ENCODE measurements at places on chromosomes 7 and 10.
A peak's percentile ranks its signal among the peaks of the same experiment; 100 is the strongest.

DNA sequence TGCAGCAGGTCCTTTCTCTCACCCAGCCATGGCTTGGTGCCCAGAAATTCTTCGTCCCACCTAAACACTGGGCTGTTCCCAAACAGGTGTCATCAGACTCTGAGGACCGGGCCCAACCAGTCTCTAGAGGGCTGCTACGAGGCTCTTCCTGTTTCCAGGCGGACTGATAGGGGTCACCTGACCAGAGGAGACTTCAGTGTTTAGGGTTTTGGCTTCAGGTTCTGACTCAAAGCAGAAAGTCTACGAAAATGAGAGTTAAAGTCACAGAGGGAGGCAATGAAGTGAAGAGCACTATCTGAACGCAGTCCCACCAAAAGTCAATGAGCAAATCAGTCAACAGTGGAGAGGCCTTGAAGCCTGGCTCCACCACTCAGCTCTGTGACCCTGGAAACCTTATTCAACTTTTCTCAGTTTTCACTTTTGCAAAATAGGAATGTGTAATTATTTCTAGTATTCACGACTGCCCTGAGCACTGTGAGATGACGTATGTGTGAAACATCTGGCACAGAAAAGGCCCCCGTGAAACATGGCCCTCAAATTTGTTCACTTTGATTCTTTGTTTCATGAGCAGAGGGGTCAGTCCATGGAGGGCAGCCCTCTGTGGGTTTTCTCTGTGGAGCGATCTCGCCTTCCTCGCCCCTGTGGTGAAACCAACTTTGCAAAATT lies 189.9 kb upstream of the PDE1C start:
- no peak for DNase-seq

DNA sequence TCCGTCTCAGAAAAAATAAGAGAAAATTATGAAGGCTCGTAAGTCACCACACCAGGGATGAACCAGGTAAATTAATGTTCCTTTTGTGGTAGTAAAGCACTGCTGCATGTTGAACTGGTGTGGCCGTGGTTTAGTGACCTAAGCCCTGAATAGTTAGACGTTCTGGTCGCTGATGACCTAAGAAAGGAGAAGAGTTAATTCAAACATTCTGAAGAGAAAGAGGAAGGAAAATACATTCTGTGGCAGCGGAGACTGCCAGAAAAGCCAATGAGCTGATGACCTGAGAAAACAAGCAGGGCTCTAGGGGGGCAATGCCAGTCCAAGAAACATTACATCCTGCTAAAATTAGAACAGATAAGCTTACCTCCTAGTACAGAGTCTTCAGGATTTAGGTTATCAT lies 17.5 kb downstream of the DNAJC9 start:
- DNase-seq, result no peak

DNA sequence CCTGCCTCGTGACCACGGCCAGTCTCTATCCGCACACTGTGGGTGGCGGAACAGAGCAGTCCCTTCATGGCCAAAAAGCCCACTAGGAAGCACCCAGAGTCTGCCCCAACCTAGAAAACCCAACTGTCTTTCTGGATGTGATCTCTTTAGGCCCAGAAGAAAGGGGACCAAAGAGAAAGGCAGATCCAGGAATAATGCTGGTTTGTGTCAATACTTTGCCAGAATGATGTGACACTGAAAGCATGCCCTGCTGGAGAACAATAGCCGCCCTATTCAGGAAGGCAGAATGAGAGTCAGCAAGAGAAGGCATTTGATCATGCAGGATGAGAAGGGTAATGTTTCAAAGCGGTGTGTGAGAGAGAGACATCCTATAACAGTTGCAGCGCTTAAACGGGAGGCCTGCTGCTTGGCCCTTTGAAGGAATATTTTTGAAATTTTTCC lies 274.7 kb downstream of the USP6NL start:
- DNase-seq, result no peak

GRCh38 chr7:24457219-24457558 lies 116.1 kb upstream of the PALS2 start:
- DNase-seq, result no peak

DNA sequence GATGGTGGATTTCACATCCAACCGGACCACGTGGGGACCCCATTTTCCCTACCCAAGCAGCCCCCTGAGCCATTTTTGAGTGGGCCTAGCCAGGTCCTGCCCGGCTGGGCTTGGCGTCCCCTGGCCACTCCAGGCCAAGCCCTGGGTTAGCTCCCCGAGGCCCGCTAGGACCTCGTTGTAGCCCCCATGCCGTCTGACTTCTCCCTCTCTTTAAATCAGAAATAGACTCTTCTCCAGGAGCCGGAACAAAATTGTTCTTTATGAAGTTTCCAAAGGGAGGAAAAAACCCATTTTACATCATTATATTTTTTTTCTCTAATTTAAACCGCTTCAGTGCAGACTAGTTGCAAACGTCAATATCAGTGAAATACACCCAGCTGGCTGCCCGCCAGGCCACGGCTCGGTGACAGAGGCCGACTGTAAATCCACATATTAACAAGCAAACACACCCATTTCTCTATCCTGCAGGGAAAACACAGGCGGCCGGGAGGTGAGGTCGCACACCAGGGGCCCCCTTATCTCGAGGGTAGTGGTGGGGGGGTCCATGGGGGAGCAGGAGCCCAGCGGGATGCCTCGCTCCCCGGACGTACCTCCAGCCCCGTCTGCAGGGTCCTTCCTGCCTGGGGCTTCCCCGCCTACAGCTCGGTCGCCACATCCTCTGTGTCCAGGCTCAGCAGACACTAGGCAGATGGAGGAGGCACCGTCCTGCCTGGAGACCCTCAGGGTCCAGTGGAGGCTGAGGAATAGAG lies 72.7 kb downstream of the ELFN1 start:
- no peak for DNase-seq

- no peak for DNase-seq
Measured at GRCh38 chr10:113543107-113543955, 9.5 kb upstream of the HABP2 start.

GRCh38 chr7:132601783-132602182 lies 25.5 kb upstream of the PLXNA4 start:
- no peak for DNase-seq

- DNase-seq, result no peak
Measured at GRCh38 chr10:34817054-34817453, 2.0 kb upstream of the PARD3 start.

GRCh38 chr7:113076703-113077102 lies 9.9 kb downstream of the GPR85 start:
- no peak for DNase-seq

DNA sequence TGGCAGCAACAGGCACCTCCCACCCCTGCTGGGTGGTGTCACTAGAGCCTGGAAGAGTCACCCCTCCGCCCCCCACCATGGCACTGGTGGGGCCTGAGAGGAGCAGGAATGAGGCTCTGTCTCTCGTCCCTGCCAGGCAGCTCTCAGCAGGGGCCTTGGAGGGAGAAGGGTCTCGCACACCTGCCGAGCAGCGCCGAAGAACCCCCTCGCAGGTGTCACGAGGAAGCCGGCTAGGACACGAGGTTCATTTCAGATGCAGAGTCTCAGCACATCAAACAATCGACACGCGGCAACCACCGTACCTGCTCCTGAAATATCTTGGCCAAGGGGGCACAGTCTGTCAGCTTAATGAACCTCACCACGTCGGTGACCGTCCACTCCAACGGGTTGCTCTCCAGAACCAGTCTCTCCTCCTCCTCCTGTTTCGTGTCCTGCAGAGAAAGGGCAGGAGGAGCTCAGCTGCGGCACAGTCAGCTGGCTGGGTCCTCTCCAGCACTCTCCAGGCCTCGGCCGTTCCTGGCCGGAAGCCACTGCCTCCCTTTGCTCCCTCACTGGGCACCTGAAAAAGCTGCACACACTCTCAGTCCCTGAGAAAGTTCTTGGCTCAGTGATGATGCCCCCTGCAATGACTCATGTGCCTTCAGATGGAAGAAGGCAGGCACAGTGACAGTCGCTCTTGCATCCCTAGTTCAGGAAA lies 240.1 kb downstream of the SFMBT2 start:
- DNase-seq, result no peak

- no peak for DNase-seq
Measured at GRCh38 chr10:119461923-119462322, 80.6 kb downstream of the RGS10 start.

DNA sequence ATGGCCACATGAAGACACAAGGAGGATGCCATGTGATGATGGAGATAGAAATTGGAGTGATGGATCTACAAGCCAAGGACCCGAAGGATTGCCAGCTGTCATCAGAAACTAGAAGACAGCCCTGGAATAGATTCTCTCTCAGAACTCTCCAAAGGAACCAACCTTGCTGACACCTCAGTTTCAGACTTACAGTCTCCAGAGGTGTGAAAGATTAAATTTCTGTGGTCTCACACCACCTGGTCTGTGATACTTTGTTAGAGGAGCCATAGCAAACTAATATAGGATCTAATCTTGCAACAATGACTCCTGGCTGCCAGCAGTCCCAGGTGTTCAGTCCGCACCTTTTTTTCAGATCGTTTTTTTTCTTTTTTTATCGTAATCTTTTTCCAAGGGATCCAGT lies 647.3 kb upstream of the GHITM start:
- no peak for DNase-seq

DNA sequence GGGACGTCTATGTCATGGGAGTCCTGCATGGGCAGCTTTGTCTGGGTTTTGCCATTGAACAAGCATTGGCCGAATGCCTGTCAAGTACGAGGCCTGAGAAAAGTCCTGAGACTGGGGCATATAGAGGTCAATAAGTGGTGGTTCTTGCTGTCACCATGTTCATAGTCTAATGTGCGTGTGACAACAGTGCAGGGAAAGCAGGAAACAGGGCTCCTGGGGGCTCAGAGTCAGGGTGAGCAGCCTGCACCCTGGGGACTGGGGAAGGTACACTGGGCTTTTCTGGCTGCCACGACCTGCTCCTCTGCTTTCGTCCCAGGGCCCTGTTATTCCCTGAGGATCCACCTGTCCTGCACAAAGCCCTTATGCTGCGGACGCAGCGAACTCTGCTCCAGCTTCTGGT lies 21.3 kb downstream of the FAM241B start:
- no peak for DNase-seq

GRCh38 chr10:50799595-50799994 lies 59.9 kb downstream of the ASAH2B start:
- no peak for DNase-seq

DNA sequence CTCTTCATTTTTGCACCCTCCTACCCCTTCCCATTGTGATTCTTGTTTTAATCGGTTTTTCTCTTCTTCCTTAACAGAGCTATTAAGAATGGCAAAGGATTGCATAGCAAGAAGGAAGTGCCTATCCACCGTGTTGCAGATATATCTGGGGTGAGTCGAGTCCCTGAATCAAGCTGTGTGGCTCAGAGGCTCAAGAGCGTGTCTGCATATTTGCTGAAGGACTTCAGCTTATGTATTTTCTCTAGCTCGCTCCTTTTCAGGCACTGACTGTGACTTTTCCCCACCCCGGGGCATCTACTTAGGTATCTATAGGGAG lies 126.6 kb downstream of the LRRC4 start:
- DNase-seq, result no peak

DNA sequence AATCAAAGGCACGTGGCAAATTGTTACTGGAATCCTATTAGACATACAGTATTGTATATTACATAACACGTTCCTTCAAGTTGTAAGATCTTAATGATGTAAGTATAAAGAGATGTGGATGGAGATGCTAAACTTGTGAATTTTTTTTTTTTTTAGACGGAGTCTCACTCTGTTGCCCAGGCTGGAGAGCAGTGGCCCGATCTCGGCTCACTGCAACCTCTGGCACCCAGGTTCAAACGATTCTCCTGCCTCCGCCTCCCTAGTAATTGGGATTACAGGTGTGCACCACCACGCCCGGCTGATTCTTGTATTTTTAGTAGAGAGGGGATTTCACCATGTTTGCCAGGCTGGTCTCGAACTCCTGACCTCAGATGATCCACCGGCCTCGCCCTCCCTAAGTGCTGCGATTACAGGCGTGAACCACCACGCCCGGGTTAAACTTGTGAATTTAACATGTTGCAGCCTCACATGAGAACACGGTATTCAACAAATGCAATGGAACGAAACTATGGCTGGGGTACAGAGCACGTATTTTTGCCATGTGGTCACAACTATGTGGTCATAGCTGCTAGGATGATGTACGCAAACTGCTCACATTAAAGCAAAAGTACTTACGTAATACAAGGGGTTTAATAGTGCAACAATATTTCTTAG lies 818 bp upstream of the SUPV3L1 start:
- peak; percentile 8 for DNase-seq

- no peak for DNase-seq
Measured at GRCh38 chr10:75772153-75772887, 340.9 kb downstream of the LRMDA start.

DNA sequence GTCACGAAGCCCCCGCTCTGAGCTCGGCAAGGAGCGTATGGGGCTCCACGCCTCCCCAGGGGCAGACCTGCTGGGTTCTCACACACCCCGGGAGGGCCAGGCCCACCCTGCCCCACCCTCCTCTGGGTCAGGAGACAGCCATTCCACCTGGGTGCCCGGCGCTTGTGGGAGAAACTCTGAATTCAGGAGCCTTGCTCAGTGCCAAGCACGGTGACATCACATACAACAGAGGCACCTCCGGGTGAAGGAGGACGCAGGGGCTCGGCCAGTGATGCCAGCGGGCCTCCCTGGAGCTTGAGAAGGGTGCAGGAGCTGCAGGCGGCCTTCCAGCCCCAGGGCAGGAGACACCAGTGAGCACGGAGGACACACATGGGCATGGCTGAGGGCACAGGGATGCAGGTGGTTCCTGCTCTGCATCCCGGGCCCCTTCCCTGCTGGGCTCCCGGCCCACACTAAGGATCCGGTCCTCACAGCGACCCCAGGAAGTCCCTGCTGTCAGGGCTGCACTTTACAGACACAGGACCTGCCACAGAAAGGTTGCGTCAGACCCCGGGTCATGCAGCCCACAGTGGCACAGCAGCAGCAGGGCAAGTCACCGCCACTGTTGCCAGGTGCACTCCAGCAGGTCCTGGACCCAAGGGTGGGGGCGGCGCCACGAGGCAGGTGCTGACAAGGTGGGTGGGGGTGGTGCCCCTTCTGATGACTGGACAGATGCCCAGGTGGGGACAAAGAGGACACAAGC lies 108.0 kb downstream of the MAD1L1 start:
- no peak for DNase-seq

GRCh38 chr10:78354101-78354500 lies 320.4 kb downstream of the RPS24 start:
- no peak for DNase-seq

Data from stimulated activated CD4-positive, alpha-beta T cell treated with anti-CD3 and anti-CD28 coated beads, TNF-alpha, amount 100 ng/mL, for 4 hours (primary cell).